ENCODE measurements at places on chromosomes 2 and 18. TPM values are rescaled to one million over a fixed set of nuclear protein-coding genes. Genes with fewer than 3 reads are reported as not detected.

GRCh38 chr2:12008425-12009061 is 262.1 kb downstream of the LPIN1 start:
- peak; percentile 61 for DNase-seq

Gene FAM228A
- not detected for total RNA-seq

Gene RUFY4
- total RNA-seq: not detected

Gene IL36G
- not detected for total RNA-seq

- no peak for DNase-seq
Measured at GRCh38 chr18:47748093-47748796, 182.2 kb downstream of the SMAD2 start.

- no peak for DNase-seq
Measured at GRCh38 chr18:69664399-69664798, 263.7 kb downstream of the DOK6 start.

Gene TIGD1
- 6.7 TPM for total RNA-seq

DNA sequence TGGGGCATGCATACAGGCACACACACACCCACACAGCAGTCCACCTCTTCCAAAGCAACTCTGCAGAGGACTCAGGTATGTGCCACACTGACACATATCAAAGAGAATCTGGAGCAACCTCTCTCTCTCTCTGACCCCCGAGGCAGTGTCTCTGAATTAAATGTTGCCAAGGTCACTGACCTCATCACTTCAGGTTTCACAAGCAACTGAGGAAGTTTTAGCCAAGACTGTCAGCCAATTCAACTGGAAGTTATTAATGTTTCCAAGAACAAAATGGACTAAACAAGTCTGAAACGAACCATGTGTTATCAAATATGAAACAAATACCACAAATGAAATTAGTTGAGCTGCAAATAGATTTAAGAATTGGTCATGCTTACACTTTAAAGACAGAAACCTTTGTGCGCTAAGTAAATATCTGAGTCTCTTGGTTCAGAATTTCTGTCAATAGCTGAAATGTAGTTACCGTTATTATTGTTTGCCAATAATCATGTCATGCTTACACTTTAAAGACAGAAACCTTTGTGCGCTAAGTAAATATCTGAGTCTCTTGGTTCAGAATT is 86.1 kb downstream of the SLC25A12 start:
- DNase-seq: no peak

DNA sequence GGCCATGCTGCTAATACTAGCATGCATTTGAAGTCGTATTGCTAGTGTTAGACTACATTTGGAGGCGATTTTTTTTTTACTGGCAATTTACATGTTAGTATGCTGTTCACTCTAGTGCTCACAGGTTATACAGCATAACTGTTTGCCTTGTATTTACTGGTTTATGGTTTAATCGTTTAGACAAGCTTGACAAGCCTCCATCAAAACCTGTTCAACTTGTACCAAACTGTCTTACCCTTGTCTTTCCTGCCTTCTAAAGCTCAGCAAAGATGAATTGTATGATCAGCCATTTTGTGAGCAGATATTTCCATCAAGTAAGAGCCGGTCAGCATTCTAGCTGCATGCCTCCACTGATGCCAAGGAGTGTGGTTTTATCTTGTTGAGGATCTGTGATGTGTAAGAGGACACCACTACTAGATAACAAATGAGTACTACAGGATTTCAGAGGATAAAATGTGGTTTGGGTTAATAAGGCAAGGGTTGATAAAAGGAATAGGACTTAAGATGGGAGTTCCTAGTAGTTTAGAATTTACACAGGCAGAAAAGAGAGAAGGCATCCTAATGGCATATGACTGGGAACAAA is 68.4 kb upstream of the ITM2C start:
- peak; percentile 83 for DNase-seq

GRCh38 chr2:240991378-240992263 is 6.8 kb upstream of the SNED1 start:
- peak; percentile 93 for DNase-seq

- DNase-seq: no peak
Measured at GRCh38 chr2:228107846-228108245, 73.6 kb downstream of the SPHKAP start.

Gene SPEG
- 76.1 TPM for total RNA-seq
